ENCODE measurements at places on chromosomes 11 and 22.

DNA sequence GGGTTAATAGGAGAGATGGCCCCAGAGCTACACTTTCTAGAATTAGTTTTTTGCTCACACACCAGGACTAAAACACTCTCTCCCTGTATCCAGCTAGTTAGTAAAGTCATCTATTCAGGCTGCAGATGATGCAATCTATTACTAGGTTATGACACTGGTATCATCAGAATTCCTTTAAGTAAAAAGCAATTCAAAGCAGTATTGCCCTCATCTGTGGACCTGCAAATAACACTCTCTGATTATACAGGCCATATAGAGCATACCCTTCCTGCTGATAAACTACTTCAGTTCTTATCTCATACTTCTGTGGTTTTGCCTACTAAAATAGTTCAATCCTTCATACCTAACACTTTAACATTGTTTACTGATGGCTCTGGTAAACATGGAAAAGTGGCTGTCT, 13.5 kb upstream of the MTMR2 start:
- DNase-seq = no peak

DNA sequence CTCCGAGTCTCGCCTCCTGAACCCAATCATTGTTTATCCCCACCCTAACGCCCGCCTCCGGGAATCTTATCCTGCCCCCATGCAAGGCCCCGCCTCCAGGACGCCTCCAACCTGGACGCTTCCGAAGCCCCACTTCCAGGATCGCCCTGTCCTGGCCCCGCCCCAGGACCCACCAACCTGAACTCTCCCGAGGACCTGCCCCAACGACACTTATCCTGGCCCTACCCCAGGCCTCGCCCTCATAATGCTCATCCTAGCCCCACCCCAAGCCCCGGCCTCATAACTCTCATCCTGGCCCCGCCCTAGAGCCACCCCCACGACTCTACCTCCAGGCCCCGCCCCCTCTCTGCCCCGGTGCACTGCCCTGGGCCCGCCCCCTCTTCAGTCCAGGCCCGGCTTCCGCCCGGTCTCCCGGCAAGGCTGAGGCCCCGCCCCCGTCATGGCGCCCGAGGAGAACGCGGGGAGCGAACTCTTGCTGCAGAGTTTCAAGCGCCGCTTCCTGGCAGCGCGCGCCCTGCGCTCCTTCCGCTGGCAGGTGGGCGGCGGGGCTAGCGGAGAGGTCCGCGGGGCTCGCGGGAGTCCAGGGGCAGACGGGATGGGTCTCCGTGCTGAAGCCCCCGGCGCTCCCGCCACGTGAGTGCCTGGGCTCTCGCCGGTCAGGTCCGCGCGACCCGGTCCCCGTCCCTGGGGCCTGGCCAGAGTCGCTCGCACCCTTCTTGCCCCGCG, 45.7 kb upstream of the DEFB108B start:
- DNase-seq = peak; percentile 95

- peak; percentile 21 for DNase-seq
Measured at GRCh38 chr11:64060861-64061444, 25.2 kb downstream of the FLRT1 start.

GRCh38 chr11:60457576-60457975, 1.9 kb downstream of the MS4A1 start:
- DNase-seq = no peak

GRCh38 chr22:24926849-24927579, 19.5 kb downstream of the LHFPL7 start:
- no peak for DNase-seq
